ENCODE measurements at places on chromosomes 2 and 18. TPM values are rescaled to one million over a fixed set of nuclear protein-coding genes. Genes with fewer than 3 reads are reported as not detected.

DNA sequence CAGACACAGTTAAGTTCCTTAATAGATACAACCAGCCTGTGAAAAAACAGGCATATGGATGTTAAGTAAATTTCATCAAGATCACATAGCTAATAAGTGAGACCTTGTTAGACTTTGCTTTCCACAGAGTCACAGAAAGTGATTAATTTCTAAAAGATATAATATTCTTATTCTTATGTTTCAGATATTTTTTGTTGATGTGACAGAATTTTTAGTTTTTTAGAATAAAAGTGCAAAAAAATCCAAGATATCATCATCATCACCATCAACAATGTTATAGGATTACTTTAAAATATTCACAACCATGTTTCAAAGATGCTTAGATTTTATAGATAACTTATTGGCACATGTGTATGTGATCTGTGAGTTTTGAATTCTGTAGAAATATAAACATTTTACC, 132.3 kb upstream of the ITGA4 start:
- DNase-seq = no peak

DNA sequence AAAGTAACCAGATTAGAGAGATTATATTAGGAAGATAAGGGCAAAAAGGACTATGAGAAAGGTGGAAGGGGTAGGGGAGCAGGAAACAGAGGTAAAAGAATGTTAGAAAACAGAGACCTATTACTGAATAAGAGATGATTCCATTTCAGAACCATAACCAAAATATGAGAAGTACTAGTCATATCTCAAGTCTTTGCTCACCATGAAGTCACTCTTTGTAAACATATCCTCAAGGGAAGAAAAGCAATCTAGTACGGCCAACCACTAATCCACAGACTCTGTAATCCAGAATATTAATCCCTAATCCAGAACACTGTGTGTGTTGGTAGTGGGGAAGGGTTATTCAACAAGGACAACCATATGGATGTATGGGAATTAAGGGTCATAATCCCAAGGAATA, 92.0 kb downstream of the CDCA7 start:
- DNase-seq = no peak

GRCh38 chr18:47246027-47246971, 5.2 kb downstream of the SKOR2 start:
- peak; percentile 77 for DNase-seq

- no peak for DNase-seq
Measured at GRCh38 chr2:102578376-102578775, 41.0 kb upstream of the SLC9A2 start.

- DNase-seq = no peak
Measured at GRCh38 chr2:12720754-12721378, 4.1 kb downstream of the TRIB2 start.

- DNase-seq = no peak
Measured at GRCh38 chr2:3459185-3460015, 59.9 kb downstream of the ADI1 start.

DNA sequence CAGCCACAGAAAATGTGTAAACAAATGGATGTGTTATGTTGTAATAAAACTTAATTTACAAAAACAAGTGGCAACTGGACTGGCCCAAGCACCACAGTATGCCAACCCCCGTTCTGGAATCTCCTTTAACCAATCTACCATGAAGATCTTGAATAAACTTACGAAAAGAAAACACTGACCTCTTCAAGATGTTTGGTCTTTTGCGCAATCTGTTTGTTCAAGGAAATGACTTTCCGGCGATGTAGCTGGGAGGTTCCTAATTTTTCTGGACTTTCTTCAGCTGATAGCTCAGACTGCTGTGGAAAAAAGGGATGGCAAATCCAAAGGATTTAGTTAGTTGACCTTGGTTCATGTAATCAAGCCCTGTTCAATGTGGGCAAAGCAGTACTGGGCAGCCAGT, 55.7 kb downstream of the CCDC93 start:
- DNase-seq = no peak

DNA sequence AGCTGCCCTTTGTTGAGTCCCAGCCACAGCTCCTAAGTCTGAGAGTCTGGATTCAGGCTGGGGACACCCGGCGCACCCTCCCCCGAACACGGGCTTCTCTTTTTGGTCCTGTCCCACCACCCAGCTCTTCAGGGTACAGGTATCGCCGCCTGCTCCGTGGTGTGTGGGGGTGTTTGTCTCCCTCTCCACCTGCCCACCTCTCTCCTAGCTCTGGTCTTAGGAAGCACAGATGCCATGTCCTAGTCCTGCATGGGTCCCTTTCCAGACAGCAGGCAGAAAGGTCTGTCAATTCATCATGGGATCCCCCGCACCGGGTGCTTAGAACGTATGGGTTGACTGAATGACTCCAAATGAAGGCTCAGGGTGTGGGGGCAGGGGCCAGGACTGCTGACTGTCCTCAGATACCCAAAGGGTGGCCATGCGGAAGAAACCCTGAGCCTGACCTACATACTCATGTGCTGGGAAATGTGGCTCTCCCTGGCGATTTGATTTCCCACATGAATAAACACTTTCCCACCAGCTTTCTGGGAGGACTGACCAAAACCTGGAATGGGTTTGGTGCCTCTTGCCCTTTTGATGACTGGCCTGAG, 156.8 kb downstream of the CELF4 start:
- no peak for DNase-seq

GRCh38 chr2:182422864-182423263, 4.0 kb downstream of the PDE1A start:
- no peak for DNase-seq

GRCh38 chr2:133862400-133862977, 294.2 kb upstream of the NCKAP5 start:
- DNase-seq = no peak

DNA sequence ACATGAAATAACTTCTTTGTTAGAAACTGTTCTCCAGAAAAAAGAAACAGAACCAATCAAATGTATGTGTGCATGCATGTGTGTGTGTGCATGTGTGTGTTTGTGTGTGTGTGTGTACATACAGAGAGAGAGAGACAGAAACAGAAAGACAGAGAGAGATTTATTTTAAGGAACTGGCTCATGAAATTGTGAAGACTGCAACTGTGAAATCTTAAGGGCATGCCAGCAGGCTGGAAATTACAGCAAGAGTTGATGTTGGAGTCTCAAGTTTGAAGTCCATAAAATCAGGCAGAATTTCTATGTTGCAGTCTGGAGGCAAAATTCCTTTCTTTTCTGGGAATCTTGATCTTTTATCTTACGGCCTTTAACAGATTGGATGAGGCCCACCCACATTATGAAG, 168.9 kb upstream of the CDH20 start:
- DNase-seq = no peak

DNA sequence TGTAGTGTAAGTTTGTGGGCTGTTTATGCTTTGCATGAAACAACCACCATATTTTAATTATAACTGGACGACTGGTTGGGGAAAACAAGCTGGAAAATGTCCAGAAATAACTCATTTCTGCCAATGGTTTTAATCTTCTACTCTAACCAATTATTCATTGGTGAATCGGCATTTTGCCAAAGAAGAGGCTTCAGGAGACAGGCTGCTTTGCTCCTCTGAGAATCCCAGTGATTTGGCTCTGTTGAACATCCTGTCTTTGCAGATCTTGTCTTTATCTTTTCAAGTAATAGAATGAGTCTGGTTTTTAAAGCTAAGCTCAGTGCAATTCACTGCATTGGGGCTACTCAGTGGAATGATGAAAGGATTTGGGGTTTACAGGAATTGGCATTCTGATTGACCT, 109.6 kb downstream of the APOB start:
- DNase-seq = no peak

GRCh38 chr2:27322301-27322765, 564 bp downstream of the MPV17 start:
- no peak for DNase-seq

DNA sequence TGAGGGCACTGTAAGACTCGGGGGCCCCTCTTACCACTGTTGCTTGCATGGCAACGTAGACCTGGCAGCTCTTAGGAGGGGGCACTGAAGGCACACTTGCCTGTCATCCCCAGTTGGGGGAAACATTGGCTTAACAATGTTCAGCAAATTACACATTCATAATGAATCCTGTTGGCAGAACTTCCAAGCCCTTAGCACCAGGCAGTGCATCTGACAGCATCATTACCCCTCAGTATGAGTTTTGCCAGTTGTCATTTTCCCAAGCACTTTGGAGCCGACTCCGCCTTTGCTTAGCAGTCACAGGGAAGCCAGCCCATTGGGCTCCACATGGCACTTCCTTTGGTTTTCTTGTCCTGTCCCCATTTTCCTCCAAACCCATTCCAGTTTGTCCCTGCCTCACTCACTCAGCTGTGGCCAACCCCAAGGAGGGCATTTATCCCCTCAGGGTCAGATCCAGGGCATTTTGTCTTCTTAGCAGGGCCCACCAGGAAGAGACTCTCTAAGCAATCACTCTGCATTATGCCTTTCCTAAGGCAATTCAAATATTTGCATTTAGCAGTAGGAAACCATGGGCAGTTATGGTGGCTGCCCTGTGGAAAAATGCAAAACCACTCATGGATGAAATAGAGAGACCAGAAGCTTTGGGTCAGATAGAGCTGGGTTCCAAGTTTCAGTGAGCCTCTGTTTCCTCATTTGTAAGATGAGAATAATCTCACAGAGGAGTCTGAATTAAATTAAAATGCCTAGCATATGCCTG, 73.9 kb downstream of the VSNL1 start:
- DNase-seq = no peak

- no peak for DNase-seq
Measured at GRCh38 chr18:76838182-76838581, 15.8 kb downstream of the ZNF236 start.

DNA sequence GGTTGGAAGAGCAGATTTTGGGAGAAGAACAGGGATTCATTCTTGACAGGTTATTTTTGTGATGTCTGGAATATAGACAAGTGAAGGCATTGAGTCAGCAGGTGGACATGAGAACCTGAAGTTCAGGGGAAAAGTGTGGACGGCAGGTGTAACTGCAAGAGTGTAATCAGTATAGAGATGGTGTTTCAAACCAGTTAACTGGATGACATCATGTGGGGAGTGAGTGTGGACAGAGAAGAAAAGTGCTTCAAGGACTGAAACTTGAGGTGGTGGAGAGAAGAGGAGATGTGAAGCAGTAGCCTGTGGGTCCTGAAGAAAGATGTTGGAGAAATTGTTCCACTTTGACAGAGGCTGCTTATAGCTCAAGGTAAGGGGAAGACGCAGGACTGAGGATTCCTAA, 7.1 kb downstream of the IL1RL1 start:
- no peak for DNase-seq

DNA sequence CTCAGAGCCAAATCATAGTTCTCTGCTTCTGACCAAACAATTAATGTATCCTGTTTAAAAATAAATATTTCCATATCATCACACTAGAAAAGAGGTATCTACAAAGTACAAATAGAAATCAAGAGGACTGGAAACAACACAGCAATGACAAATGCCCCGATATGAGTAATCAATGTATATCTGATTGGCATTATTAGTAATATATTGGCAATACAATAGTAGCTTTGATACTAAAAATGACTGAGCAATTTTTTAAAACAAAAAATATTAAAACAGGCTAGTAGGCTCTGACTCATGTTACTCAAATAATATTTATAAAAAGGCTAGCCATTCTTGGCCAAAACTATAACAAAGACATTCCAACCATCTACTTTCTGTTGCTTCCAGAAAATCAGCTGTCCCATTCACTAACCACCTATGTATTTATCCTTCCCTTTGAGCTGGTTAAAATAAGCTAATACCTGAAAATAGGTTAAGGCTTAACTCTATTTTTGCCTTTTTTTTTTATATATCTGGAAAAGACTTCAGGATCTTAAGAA, 13.3 kb downstream of the PPP4R3B start:
- DNase-seq = no peak

SIX3 gene
- 0.21 TPM for total RNA-seq

ATP8B1 gene
- total RNA-seq = 4.6 TPM

COL4A3 gene
- 0.34 TPM for total RNA-seq

GALNT5 gene
- total RNA-seq = 0.06 TPM

MGAT4A gene
- total RNA-seq = 7.7 TPM

SERPINB11 gene
- not detected for total RNA-seq

NEUROD1 gene
- total RNA-seq = not detected

All from H1 (cell line).